ENCODE measurements at places on chromosomes 5 and 9. TPM values are rescaled to one million over a fixed set of nuclear protein-coding genes. Genes with fewer than 3 reads are reported as not detected.
A peak's percentile ranks its signal among the peaks of the same experiment; 100 is the strongest.

GRCh38 chr9:37197158-37198038 is 77.0 kb downstream of the ZCCHC7 start:
- peak; percentile 24 for DNase-seq

The MYMK gene
- not detected for polyA plus RNA-seq

The CATSPER3 gene
- 0.14 TPM for polyA plus RNA-seq

DNA sequence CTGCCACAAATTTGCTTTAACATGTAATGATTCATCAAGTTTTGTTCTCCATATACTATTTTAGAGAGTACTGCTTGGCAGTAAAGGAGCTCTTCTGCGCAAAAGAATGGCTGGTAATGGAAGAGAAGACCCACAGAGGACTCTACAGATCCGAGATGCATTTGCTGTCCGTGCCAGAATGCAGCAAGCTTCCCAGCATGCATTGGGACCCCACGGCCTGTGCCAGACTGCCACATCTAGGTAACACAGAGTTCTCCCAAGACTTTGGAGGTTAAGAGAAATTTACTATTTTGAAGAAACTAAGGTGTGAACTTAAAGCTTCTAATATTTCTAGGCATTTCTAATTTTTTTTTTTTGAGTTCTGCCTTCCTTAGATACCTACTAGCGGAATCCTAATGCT is 107.1 kb downstream of the MUSK start:
- DNase-seq = no peak

All from GM23248 (cell line).